Activated T-cell treated with anti-CD3 and anti-CD28 coated beads for 1 hour (primary cell): ENCODE measurements at places on chromosomes 3 and 15.

- DNase-seq: no peak
Observed at GRCh38 chr3:102174832-102175374, 259.9 kb upstream of the ZPLD1 start.

DNA sequence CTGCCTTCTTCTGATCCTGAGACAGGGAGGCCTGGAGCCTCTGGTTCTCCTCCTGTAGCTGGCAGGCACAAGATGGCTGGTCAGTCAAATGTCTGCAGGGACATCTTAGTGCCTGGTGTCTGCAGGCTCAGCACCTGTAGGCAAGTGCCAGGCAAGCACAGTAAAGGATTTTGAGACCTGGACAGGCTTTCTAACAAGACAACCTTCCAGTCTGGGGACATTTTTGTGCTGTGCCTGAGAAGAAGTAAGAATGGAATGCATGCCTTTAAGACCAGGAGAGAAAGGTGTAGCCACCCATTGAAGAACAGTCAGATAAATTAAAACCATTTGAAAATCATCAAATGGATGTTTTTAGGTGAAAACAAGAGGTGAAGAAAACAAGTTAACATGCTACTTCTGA, 31.2 kb downstream of the DZIP1L start:
- no peak for DNase-seq

DNA sequence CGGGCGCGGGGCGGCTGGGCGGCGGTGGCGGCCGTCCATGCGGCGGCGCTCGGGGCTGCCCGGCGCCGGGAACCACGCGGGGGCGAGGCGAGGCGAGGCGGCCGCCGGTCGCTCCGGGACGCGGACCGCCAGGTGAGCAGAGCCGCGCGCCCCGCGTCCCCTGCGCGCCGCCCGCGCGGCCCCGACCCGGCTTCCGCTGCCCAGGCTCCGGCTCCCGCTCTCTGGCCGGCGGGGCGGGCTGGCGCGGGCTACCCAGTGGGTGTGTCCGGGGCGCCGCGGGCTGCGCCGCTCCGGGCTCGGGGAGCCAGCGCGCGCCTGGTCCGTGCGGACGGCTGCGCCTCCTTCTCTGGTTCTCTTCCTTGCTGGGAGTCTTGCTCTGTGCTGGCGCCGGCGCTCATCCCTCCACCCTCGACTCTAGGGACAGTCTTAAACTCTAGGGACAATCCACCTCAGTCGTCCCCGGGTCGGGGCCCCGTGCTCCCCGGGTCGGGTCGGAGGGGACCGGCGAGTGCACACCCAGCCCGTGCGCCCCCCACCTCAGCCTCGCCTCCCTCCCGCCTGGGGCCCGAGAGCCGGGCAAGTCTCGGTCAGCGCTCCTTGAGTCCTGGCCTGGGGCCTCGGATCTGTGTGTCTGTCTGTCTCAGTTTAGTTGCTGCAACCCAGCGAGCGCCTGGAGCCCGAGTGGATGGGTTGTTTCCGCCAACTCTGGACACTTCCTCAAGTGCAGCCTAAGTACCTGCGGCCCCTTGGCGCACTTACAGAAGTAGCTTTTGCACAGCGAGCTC, 488 bp downstream of the THSD4 start:
- no peak for DNase-seq

- DNase-seq: no peak
Observed at GRCh38 chr3:122942937-122943827, 84.4 kb downstream of the SEMA5B start.

GRCh38 chr15:33500432-33501195, 189.8 kb downstream of the RYR3 start:
- no peak for DNase-seq

- DNase-seq: no peak
Observed at GRCh38 chr3:70849911-70850699, 537.7 kb upstream of the MDFIC2 start.
